ENCODE measurements at places on chromosomes 13 and 19.

DNA sequence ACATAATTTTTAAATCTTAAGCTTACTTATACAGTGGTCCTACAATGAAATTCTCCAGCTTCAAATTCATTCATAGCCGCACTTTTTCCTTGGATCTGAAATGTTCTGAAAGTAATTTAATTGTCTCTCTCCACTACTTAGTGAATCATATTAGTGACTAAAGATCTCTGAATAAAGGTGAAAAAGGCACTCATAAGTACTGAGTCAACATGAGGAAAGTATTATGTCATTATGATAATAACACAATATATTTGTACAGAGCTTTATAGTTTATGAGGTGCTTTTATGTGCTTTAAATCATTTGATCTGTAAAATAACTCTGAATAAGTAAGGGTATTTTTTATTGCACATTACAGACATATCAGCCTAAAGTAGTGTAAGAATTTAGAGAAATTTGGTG is 628.2 kb upstream of the SLITRK5 start:
- DNase-seq: no peak

DNA sequence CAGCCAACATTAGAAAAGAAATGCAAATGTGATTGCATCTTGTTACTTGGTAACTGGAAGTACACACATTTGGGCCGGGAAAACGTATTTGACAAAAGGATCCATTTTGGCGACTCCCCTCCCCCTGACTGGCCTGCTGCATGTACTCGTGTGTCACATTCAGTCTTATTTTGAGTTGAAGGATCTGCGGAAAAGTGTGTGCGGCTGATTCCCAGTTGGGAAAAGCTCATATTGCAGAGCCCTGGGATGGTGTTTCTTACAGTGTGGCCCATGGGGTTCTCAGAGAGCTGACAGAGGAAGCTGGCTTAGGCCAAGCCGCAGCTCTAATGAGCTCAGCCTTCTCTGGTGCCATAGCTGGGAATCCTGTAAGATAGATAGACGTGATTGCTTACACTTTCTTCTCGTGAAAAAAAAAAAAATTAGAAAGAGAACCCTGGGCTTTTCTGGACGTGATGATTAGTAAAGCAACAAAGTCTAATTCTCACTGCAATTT is 170.3 kb upstream of the ARGLU1 start:
- no peak for DNase-seq

GRCh38 chr19:18000480-18000914 is 7.5 kb upstream of the ARRDC2 start:
- DNase-seq: no peak

GRCh38 chr13:51093574-51093973 is 17.5 kb downstream of the C13orf42 start:
- DNase-seq: no peak

- DNase-seq: no peak
Measured at GRCh38 chr19:43779147-43779819, 1.5 kb downstream of the KCNN4 start.

DNA sequence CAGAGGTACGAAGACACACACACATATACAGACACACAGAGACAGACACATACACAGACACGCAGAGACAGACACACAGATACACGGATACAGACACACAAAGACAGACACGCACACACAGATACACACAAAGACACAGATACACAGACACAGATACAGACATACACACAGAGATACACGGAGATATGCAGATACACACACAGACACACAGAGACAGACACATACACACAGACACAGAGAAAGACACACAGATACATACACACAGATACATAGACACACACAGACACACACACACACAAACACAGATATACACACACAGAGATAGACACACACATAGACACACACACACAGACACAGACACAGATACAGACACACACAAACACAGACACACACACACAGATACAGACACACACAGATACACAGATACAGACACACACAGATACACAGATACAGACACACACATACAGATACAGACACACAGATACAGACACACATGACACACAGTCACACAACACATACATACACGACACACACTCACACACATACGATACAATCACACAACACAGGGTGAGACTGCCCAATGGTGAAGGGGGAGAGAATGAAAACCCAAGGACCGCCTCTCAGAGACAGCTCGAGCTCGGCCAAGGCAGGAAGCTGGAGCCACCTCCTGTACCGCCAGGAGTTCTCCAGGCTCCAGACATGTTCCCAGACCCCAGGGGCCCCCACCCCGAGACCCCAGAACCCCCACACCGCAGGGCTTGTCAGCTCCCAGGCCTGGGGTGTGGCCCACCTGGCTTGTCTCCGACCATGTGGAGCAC is 8.8 kb upstream of the CCER2 start:
- no peak for DNase-seq

- no peak for DNase-seq
Measured at GRCh38 chr19:57068921-57069697, 50.7 kb upstream of the USP29 start.

GRCh38 chr13:38697197-38697596 is 10.3 kb downstream of the FREM2 start:
- DNase-seq: no peak

DNA sequence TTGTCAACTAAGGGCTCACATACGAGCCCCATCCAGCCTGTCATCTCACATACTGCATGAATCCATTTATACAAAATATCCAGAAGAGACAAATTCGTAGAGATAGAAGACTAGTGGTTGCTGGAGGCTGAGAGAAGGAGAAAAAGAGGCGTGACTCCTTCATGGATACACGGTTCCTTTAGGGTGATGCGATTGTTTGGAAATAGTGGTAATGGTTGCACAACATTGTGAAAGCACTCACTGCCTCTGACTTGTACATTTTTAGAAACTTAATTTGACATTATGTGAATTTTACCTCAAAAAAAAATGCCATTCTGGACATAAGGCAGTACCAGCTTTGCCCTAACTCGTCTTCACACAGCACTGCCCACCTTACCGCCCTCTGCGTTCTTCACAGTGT is 27.3 kb downstream of the IGFL1 start:
- peak; percentile 22 for DNase-seq

DNA sequence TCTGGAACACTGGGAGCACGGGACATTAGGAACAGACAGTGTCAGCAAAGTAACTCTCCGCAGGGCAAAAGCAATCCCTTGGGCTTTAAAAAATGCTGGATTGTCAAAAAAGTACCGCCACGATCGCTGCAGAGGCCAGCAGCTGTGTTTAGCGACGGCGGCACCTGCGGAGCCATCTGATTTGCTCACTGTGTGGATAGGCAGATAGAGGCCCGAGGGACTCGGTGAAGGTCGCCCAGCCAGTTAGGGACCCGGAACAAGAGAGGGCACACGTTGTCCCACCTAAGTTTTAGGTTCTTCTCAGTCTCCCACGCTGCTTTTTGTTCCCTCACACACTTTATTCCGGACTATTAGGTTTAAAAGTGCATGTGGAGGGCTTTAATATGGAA is 238.3 kb downstream of the TEX29 start:
- DNase-seq: no peak

DNA sequence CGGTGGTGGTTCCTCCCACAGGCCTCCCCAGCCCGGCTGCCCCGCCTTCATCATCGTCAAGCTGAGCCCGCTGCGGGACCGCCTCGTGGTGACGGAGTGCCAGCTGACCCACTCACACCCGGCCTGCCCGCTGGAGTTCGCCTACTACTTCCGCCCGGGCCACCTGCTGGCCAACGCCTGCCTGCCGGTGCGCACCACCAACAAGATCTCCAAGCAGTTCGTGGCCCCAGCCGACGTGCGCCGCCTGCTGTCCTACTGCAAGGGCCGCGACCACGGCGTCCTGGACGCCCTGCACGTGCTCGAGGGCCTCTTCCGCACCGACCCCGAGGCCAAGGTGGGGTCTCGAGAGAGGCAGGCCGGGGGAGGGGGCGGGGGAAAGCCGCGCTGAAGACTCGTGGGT is 12.0 kb downstream of the ZSWIM9 start:
- DNase-seq: no peak

DNA sequence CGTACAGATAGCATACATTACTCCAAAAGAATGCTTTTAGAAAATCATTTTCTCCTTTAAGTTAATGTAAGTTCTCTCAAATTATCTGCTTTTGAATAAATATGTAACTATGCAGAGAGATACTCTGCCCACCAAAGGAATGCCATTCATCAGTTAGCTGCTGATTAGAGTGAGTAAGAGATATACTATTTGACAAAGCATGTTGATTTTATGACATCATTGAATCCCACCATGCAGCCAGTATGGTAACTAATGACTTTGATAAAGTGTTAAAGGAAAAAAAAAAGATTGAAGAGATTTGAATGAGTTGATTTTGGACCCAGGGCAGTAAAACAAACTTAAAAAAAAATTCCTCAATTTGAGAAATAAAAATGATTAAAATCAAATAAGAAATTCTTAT is 521.5 kb downstream of the SLITRK6 start:
- peak; percentile 83 for DNase-seq

DNA sequence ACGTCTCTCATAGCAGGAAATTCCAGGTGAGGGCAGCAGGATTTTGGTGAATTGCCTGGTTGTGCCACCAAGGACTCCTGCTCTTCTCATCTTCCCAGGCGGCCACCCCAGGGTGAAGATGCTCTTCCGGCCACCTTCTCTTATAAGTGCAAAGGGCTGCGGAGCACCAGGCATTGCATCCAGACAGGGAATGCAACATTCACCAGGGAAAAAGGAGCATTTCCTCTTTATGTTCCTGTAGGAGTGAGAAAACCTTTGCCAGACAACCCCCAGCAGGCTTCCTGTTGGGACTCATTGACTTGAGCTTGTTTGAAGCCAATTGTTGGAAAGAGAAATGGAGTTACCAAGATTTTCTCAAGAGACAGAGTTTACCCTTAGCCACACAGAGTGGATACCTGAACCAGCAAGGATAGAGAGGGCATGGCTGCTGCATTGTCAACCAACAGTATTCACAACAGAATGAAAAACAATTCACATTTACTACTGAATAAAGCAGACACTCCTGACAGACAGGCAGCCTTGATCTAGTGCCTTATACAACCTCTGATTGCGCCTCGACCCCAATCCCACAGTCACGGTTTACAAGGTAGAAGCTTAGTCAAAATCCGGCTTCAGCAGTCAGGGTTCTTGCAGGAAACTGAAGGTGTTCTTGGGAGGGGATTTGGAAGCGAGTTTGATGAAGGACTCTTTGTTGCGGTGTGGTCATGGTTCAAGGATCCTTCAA is 1.8 kb upstream of the ATP11A start:
- no peak for DNase-seq

DNA sequence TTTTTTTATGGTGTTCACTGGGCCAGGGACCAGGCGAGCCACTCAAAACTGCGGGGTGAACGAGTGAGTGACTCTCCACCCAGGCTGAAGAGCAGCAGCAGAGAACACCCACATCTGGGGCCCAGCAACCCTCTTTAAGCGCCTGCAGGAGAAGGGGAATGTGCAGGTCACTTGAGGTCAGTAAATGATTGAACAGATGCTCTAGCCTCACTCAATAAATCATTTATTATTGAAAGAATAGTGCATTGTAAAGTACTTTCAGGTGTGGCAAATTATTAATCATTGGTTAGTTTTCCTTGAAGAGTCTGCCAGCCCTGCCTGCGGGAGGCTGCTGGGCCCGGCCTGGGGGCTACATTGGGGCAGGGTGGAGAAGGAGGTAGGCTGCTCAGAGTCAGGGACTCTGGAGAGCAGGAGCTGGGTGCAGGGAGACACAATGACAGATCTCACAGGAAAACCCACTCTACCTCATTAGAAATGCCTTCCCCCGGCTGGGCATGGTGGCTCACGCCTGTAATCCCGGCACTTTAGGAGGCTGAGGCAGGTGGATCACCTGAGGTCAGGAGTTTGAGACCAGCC is 42.5 kb downstream of the ABCC4 start:
- DNase-seq: no peak

- peak; percentile 32 for DNase-seq
Measured at GRCh38 chr13:51977625-51978024, 33.6 kb downstream of the ATP7B start.

DNA sequence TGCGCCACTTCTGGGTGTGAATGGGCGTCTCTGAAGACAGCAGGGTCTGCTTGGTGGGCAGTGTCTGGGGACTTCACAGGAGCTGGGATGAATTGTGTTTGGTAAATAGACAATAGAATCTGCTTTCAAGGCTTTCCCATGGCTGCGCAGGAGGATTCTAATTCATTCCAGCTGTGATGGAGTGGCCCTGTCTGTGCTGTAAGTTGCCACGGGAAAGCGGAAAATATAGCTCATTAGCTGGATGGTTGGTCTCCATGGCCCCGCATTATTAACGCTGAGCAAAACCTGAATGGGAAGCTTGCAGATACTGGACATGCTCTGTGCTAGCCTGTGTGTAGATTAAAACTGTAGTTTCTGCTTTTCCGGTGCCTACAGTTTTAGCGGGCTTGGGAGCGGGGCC is 15.6 kb upstream of the C1QTNF9 start:
- DNase-seq: no peak

DNA sequence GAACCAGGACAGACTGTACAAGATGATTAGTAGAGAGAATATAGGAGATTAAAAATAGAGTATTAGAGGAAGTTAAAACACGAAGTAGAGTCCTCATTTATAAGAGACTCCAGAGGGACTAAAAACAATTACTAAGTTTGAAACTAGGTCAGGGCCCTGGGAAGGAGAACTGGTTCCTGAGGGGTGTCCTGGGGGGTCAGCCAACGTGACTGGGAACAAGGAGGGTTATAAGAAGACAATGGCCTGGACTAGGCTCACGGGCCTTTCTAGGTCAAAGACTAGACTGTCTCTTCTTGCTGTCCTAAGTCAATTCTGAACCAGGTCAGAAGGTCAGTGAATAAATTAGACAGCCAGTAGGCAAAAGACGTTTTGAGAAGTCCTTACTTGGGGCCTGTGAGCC is 165.3 kb downstream of the IER2 start:
- no peak for DNase-seq

DNA sequence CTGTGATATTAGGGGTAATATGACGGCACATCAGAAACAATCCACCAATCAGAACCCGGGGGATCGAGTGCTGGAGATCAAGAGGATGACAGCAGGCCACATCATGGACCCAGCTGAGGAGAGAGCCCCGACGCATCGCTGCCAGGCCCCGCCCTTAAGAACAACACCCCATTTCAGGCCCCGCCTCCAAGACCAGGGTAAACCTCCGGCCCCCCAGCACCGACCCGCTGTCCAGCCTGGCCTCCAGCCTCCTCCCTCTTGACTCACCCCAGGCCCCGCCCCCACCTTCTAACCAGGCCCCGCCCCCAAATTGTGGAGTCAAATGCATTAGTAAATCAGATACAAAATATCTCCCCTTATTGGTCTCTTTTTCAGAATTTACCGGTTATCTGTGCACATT is 4.7 kb upstream of the ZNF611 start:
- DNase-seq: no peak

Data from NCI-H226 (cell line).